Nephron progenitor cell (in vitro differentiated cells): ENCODE measurements at places on chromosomes 4 and X.

- no peak for DNase-seq
Measured at GRCh38 chr4:54840992-54841768, 183.4 kb downstream of the KIT start.

DNA sequence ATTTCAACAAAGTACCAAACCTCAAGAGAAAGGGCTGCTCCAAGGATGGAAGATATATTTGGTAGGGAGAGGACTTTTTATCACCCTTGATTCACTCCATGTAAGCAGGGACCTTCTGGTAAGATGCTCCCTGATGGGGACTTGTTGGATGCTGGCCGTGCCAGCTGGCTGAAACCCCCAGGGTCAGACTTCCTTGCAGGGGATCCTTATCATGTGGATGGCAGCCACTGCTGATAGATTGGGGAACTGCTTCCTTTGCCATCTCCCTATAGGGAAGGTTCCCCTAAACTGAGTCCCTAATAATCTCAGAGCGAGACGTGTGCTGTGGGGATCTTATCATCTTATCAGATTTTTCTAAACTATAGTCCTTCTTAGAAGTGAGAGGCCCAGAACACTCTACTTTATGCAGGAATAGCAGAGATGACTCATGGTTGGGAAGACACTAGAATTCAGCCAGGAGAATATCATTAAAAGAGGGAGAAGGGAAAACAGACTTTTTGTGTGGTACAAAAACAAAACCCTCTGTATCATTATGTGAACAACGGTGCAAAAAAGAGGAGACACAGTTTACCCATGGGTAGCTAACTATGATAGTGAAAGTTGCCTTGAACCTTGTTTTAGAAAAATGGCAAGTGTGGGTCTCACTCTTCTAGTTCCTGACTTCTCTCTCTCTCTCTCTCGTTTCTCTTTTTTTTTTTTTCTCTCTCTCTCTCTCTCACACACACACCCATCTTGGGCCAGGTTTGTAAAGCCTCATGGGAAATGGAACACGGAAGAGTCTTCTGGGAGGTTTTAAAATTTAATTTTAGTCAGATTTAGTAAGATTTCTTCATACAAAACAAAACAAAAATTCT is 16.1 kb downstream of the RHOH start:
- DNase-seq: no peak

- no peak for DNase-seq
Measured at GRCh38 chr4:124266721-124267120, 445.8 kb downstream of the ANKRD50 start.

- no peak for DNase-seq
Measured at GRCh38 chrX:8711401-8711800, 20.5 kb downstream of the ANOS1 start.

DNA sequence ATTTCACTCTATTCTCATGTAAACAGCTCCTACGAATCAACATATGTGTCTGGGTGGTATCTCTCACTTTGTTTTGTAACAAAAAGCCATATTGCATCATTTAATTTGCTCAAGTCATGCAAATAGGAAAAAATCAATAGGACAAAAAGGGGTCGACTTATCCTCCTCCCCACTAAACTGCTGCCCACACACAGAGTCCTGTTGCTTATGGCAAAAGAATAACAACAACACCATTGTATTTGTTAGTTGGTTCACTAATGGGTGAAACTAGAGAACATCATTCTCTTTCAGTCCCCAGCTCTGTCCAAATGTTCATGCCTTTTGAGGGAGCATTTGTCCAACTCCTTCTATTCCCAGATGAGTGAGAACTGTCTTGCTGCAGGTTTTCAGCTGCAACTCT is 2.1 kb downstream of the HHIP start:
- no peak for DNase-seq
